ENCODE measurements at places on chromosomes 16 and 17.

- DNase-seq: no peak
Observed at GRCh38 chr16:82400046-82400445, 226.7 kb upstream of the CDH13 start.

- peak; percentile 21 for DNase-seq
Observed at GRCh38 chr16:86789621-86790051, 211.3 kb downstream of the FOXL1 start.

DNA sequence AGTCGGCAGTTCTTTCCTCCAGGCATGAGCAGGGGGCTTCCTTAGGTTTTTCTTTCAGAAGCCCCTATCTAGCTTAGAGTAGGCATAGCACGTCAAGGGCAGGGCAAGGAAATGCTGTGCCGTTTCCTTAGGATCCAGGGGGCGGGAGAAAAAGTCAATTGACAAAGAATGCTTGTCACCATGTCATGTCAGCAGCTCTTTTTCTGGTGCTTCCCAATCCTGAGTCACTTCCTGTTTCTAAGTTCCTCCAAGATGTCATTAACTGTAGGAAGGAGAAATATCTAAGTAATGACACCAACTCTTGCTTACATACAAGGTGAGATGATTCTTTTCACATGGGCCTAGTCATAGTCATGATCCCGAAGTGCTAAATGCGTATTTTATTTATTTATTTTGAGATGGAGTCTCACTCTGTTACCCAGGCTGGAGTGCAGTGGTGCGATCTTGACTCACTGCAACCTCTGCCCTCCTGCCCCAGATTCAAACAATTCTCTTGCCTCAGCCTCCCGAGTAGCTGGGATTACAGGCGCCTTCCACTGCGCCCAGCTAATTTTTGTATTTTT is 35.2 kb downstream of the GJC1 start:
- peak; percentile 53 for DNase-seq

DNA sequence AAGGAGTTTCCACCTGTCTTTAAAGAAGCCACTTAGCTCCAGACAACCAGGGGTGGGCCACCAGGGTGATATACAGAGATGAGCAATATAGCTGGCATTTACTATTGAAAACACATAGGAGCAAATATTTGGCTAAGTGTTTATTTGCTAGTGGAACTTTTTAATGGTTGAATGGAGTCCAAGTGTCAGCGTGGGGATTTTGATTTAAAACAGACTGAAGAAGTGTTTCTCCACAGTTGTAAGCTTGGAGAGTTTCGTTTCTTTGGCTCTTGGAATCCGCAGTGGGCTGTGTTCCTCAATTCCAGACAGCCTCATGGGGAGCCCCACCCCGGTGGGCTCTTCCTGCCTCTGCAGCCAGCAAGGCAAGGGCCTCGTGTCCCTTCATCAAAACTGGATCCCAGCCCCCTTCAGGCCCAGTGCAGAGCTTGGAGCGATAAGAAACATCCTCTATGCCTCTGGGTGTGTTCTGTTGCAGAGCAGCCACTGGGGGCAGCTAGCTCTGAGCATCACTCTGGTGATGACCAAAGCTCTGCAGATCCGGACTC is 36.1 kb downstream of the NOG start:
- DNase-seq: peak; percentile 44

DNA sequence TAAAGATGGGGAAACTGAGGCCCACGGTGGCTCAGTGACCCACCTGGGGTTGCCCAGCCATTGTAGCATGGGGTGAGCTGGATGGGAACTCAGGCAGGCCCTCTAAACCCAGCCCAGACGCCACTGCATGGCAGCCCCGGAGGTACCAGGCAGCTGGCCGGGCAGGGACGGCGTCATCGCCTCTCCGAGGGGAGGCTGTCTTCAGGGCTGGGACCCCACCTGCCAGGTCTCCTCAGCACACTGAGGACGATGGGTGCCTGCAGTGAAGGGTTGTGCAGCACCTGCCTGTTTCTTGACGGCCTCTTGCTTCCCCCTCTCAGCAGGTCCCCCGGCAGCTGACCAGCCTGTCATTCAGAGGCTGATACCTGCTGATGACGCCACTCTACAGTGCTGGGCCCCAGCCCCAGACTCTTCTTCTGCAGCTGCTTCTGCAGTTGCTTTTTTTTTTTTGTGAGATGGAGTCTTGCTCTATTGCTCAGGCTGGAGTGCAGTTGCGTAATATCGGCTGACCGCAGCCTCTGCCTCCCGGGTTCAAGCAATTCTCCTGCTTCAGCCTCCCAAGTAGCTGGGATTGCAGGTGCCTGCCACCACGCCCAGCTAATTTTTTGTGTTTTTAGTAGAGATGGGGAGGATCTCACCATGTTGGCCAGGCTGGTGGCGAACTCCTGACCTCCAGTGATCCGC is 24.7 kb downstream of the RNF213 start:
- no peak for DNase-seq

DNA sequence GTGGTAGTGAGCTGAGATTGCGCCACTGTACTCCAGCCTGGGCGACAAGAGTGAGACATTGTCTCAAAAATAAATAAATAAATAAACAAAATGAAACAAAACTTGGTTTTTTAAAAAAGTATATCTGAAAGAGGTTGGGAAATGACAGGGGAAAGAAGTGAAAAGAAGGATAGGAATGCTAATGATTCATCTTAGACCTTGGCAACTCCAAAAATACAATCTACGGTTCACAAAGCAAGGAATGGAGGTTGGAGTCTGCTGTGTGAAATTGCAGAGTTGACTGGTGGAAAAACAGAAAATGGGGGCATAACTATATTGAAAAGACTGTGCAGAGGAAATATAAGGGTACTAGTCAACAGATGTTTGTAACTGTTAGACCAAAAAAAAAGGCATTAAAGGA is 40.0 kb upstream of the CD300E start:
- no peak for DNase-seq

DNA sequence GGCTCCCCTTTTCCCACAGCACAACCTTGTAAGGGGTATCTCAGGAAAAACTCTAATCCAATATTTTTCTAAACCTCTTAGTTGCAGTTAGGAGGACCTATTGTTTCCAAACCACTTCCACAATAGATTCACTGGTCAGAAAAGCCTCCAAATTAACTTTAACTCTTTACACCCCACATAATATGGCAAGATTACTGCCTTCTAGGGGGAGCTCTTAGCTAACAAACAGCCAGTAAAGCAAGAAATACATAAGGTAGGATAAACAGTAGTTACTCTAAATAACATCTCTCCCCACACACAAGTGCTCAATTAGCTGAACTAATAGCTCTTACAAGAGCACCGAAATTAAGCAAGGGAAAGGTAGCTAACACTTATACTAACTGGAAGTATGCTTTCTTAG is 192.1 kb upstream of the KIF2B start:
- no peak for DNase-seq

DNA sequence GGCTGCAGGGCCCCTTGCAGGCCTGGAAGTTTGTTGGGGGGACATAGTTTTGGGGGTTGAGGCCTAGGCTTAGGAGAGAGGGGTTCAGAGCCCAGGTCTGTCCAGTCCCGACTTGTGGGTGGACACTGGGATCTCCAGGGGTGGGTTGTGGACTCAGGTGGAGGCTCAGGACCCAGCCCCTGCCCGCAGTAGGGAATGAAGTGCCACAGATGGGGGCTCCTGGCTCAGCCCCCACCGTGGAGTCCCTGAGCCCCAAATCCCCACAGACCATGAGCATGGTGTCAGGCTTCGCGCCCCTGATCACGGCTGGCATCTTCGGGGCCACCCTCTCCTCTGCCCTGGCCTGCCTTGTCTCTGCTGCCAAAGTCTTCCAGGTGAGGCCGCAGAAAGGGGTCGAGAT is 14.3 kb downstream of the SLC12A3 start:
- DNase-seq: no peak

DNA sequence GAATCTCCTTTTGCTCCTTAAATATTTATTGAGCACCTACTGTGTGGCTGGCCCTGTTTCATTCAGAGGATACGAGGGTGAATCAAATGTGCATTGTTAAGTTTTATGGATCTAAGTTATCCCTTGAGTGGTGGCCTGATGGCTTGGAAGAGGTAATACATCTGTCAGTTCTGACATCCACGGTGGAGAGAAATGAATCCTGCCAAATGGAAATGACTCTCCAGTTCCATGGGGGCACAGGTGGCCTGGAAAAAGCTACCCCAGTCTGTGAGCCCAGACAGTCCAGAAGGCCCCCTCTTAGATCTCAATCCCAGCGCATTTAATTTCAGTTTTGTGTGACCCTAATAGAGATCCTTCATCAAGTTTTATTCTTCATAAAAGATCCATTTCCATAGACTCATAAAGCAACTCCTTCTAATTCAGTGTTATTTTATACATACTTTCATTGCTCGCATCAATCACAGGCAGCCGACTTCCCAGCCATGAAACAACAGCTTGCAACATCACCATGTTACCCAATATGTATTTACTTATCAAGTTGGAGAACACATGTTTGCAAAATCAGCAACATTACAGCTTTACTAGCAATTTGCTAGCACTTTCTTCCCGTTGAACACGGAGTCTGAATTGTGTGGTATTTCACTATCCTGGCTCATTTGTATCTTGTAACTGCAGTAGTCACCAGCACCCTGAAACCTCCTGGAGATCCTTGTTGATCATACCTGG is 334.8 kb upstream of the HSBP1 start:
- peak; percentile 88 for DNase-seq

DNA sequence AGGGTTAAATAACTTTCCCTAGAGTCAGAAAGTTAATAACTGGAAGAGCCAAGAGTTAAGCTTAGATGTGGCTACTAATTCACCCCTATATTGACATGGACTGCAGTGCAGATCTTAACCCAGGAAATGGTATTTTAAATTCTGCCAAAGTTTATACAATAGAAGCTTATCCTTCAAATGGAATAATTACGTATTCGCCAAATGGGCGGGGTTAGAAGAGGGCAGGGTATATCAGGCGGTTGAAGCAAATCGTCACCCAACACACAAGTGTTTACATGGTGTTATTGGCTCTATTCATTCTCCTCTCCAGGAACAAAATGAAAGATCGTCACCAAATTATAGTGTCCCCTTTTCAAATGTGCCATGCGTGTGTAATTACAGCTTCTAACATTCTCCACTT is 182.7 kb downstream of the PRKCB start:
- no peak for DNase-seq

DNA sequence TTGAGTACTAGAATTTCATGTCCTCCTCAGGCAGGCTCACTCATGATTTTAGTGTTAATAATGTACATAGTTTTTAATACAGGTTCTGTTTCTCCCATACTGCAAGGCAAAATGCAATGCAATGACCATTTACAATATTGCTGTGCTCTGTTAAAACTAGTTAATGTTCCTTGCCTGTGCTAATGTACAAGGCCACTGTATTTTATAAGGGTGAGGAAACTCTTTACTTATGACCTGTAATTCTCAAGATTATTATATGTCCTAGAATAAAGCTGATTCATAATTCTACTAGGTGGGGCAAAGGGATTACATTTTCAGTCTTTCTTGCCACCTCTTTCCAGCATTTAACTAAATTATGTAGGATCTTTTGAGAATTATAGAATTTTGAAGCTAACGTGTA is 19.4 kb downstream of the TMIGD1 start:
- DNase-seq: no peak

DNA sequence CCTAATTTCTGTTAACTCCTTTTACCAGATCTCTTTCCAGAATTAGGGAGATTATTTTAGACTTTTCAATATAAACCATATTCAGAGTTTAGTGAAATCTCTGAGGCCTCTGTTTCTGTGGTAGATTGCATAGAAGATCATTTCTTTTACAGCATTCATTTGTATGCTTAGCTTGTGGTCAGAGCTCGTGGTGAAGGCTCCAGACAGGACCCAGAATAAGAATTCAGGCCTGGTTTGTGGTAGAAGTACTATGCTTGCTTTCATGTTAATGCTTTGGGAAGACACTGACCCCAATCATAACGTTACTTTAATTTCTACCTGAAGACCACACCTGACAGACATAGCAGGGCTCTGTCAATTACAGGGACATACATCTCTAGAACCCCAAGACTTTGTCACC is 258.1 kb downstream of the FTO start:
- no peak for DNase-seq

- DNase-seq: no peak
Observed at GRCh38 chr16:53787423-53787822, 83.5 kb downstream of the FTO start.

GRCh38 chr16:66434619-66435430 is 7.7 kb downstream of the BEAN1 start:
- DNase-seq: no peak

GRCh38 chr17:81057079-81057730 is 22.3 kb downstream of the BAIAP2 start:
- DNase-seq: peak; percentile 62
